ENCODE measurements at places on chromosomes 16 and 17. TPM values are rescaled to one million over a fixed set of nuclear protein-coding genes. Genes with fewer than 3 reads are reported as not detected.

The FMNL1 gene
- total RNA-seq: 103 TPM

The KRT27 gene
- total RNA-seq: not detected

The BICDL2 gene
- 0.13 TPM for total RNA-seq

The ITGAL gene
- not detected for total RNA-seq

The PRR15L gene
- not detected for total RNA-seq

Data from endothelial cell (in vitro differentiated cells).